Cardiac fibroblast (primary cell): ENCODE measurements at places on chromosomes 13 and 19.

DNA sequence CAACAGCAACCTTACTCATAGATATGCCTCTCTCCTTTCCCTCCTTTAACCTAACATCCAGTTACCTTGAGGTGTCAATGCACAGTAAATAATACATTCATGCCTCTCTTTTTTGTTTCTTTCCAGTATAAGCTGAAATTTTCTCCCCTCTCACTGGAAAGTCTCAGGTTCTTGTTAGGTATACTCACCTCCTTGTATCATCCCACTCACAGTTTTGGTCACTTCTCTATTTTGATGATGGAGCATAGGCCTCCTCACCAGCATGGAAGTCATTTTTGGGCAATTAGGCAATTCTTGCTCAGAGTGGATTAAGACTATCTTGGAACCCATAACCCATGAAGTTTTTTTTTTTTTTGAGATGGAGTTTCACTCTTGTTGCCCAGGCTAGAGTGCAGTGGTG is 5.7 kb upstream of the LGALS14 start:
- no peak for DNase-seq

DNA sequence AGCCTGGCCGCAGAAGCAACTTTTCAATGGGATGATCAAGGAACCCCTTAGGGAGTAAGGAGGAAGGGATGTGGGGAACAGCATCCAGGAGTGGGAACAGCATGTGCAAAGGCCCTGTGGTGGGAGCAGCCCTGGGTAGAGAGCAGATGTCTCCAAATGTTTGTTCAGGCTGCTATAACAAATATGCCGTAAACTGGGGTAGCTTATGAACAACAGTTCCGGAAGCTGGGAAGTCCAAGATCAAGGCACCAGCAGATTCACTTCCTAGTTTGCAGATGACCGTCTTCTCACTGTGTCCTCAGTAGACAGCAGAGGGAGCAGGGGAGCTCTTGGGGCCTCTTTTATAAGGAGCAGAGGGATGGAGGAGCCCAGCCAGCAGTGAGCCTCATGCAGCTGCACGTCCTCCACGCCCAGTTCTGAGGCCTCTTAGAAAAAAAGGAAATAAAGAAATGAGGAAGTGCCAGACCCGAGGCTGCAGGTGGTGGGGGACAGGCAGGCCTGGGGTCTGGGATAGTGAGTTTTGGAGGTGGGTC is 4.2 kb upstream of the LRRC25 start:
- DNase-seq, result peak; percentile 85

DNA sequence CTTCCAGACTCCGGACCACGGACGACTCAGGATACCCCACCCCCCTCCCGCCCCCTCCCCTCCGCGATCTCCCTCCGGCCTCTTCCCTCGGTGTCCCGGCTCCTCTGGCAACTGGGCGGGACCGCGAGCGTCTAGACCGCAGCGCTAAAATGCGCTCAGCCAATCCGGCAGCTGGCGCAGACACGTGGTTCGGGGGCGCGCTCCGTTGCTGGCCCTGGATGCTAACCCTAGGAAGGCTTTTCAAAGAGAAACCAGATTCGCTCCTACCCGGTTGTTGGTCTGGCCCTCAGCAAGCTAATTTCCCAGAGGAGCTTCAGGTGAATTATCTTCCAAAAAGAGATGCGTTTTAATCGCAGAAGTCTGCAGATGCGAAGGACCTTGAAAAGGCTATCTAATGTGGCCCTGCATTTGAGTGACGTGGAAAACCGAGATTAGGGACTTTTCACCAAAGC is at the start of gene DZIP1:
DZIP1 (minus strand) TSS at position 106 of the 452 bp plus-strand sequence. CDS start 2,677 bp downstream, outside the sequence.
- peak; percentile 91 for DNase-seq

GRCh38 chr19:57075801-57076492 is 43.8 kb upstream of the USP29 start:
- DNase-seq, result no peak

GRCh38 chr19:29804493-29804892 is 7.3 kb upstream of the CCNE1 start:
- DNase-seq, result no peak

DNA sequence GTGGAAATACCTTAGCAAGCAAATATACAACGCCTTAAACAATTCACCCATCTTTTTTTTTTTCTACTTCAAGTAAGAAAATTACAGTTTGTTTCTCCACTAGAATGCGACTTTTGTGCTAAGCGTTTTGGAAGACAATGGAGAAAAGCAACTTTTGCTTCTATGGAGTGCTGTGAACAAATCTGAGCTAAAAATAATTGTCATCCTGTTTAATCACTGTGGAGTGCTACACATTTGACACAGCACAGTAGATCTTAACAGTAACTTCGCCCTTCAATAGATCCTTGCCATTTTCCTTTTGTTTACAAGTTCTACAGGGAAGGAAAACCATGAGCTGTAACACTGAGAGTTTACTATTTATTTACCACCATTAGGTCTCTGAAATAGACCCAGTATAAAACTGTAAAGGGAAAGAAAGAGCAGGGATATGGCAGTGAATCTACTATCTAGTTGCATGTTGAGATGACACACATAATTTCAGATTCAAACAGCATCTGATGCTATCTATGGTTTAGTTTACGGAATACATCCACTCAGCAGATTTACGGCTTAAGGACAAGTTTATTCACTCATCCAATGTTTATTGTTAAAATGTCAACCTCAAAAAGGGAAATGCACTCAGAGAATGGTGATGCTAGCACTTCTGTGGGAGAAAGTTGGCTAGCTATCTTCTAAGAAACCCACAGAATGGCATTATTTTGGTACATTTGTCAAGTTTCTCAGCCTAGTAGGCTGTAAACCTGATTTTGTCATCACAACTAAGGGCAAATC is 175.3 kb downstream of the VWA8 start:
- DNase-seq, result no peak

- peak; percentile 69 for DNase-seq
Observed at GRCh38 chr13:46721054-46721453, 75.9 kb downstream of the ESD start.

- peak; percentile 94 for DNase-seq
Observed at GRCh38 chr19:12333162-12334159, at the start of gene ZNF563. Gene ZNF563 (minus strand): TSS chr19:12333633. CDS start chr19:12333482, 151 bp downstream.

- peak; percentile 69 for DNase-seq
Observed at GRCh38 chr13:29924482-29925350, 74.3 kb upstream of the UBL3 start.

DNA sequence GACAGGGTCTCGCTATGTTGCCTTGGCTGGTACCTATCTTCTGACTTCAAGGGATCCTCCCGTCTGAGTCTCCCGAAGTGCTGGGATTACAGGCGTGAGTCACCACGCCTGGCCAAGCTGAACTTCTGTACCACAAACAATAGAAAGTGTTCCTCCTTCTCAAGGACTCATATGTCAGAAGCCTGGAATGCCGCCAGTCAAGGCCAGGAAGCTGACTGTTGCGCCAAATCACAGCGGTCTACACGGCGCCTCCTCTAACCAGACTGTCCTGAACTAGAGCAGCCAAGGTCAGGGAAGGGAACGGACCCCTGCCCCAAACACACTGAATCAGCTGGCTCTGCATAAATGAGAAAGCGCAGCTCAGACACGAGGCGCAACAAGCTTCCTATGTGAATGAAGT is 14.6 kb downstream of the RAB20 start:
- peak; percentile 98 for DNase-seq

DNA sequence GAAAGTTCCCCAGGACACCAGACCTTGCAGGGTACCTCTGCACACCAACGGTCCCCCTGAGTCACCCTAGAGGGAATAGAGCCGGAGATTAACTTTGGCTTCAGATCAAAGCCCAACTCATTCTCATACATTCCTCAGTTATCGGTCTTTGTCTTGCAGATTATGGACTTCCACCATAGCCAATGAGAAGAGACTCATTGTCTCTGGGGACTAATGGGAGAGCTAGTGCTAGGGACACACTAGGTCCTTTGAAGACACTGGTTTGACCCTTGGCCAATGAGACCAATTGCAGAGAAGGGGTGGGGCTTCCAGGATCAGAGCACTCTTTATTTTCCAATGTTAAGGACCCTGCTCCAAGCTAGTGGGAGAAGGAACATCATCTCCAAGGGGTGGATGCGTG is 6.1 kb downstream of the KLK7 start:
- DNase-seq, result no peak

DNA sequence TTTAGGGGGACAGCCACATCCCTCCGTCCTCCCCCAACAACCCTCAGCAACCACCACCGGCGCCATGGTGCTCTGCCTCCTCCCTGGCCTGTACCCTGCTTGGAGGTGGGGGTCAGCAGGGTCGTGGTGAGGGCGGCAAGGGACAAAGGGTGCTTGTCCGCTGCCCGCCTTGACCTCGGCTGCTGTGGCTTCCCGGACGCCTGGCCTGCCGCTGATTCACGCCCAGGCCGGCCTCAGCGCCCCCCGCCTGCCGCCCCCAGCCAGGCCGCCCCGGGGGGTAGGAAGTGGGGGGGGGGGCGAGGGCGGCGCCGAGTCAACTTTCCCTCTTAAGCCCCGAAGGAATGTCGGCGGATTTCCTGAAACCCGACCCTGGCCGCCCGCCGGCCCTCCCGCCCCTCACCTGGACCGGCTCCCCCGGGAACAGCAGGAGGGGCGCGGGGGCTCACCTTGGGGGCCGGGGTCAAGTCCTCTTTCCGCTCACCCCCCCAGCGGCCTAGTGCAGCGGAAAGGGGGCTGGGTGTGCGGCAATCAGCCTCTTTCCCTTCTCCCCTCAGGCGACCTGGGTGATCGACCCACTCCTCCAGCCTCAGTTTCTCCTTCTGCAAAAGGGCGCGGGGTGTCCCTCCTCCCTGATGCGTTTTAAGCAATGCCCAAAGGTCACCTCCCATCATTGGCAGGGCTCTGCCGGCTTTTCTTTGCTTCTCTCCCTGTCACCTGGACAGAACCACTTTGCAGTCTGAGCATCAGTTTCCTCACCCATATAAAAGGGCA is 1.9 kb upstream of the TMEM59L start:
- no peak for DNase-seq

GRCh38 chr13:90396266-90396665 is 951.2 kb upstream of the MIR17HG start:
- DNase-seq, result no peak

GRCh38 chr13:100648354-100648753 is 26.2 kb downstream of the TMTC4 start:
- DNase-seq, result no peak

DNA sequence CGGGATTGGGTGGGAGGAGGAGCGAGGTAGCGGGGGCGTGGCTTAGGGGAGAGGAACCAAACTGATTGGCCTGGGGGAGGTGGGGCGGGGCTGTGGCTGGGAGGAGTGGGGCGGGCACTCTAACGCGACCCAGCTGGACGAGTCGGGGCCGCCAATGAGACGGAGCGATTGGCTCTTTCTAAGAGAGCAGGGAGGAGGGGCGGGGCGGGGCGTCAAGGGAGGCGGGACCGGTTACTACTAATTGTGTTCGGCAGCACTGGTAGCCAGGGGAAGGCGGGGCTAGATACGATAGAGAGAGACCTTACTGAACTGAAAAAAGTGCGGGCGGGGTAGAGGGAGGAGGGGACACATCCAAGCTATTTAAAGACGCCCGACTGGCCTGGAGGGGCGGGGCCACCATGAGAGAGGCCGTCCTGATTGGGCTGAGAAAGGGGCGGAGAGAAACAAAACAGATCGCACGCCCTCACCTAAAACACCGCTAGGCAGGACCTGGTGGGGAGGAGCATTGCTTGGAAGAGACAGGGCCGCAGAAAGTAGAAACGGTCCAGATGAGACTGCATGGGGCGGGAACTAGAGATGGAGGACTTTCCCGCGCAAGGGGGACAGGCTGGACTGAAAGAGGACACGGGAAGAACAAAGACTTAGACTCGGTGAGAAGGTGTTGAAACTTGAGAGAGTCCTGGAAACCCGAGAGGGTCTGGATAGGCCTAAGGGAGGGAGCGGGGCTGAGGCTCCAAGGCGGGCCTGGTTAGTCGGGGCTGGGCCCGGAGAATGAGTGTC is at the start of gene KCNC3:
KCNC3 (minus strand) TSS at position 232 of the 780 bp plus-strand sequence. CDS start 295 bp downstream, outside the sequence.
- DNase-seq, result peak; percentile 94

DNA sequence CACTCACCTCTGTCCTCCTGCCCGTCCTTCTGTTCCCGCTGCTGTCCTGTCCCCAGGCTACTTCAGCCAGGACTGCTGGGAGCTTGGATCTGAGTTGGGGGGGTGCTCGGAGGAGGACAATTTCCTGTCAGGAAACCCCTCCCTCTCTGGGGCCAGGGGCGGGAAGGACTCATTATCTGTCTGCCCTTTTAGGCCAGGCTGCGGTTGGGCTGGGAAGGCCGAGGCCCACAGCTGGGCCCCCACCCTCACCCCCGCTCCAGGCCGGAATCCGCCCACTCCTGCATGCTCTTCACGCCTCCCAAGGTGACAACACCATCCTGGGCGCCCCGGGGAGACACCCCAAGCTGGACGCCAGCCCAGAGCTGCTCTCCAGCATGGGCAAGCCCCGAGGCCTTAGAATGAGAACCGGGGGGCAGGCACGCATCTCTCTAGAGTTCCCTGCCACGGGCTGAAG is at the start of gene EXOC3L2:
EXOC3L2 (minus strand) TSS at position 74 of the 454 bp plus-strand sequence. CDS start 6,362 bp downstream, outside the sequence.
- no peak for DNase-seq

DNA sequence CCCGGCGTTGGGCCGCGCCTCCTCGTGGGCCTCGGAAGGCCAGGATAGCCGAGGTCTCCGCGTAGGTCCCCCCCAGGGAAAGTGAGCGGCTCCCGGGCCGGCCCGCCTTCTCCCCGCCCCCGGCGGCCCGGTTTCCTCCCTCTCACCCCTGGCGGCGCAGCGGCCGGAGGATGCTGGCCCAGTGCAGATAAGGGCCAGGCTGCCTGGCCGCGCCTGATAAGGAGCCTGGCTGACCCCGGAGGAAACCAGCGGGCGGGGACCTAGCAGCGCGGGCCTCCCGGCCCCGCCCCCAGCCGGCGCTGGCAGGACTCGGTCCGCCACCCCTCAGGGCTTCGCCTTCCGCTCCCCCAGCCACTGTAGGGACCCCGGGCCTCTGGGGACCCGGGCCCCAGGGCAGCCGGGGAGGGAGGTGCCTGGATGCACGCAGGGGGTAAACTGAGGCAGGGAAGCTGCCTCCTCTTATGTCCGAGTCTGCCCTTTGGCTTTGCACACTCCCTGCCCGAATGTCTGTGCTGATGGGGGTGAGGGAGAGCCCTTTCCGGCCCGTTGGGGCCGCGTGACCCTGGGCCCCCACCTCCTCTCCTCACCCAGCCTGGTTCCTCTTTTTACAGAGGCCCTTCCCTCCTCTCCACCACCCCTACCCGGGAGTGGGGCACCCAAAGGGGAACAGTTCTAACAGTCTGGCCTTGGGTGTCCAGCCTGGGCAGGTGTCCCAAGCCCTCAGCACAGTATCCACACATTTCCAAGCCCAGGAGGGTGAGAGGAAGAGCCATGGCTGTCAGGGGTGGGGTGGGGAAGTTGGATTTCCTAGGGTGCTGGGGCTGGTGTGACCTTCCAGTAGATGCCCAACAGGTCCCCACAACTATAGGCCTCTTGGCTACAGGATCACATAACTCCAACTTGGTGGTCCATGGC is at the start of gene LYL1:
LYL1 (minus strand) TSS at position 193 of the 915 bp plus-strand sequence. CDS start 1,687 bp downstream, outside the sequence.
- DNase-seq, result no peak

GRCh38 chr13:46134961-46135522 is 30.2 kb upstream of the CPB2 start:
- no peak for DNase-seq
